Mammary epithelial cell (primary cell): ENCODE measurements at places on chromosomes 11 and 22.

GRCh38 chr11:69035946-69036340, 12.8 kb upstream of the TPCN2 start:
- DNase-seq = no peak

DNA sequence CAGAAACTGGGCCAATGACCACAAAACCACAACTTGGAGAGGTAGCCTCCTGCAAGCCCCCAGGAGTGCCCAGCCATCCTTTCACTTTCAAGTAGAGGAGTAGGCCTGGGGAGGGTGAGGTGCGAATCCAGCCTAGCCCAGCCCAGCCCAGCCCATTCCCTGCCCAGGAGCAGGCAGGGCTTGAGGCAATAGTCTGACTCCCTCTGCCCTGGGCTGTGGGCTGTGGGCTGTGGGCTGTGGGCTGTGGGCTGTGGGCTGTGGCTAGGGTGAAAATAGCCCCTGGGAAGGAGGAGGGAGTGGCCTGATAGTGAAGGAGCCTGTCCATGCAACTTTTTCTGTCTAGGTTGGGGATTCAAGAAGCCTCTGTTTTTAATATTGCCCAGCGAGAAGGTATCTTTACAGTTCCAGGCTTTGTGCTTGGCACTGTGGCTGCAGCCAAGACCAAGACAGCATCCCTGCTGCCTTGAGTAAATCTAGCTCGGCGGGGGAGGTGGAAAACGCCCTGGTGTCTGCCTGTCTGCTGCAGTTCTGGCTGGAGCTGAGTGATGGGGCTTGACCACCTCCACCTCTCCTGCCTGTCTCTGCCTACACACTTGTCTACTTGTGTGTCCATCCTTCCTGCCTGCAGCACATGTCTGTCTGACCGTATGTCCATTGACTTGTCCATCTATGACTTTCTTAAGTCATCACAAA, 40.7 kb downstream of the LMO1 start:
- DNase-seq = no peak

- DNase-seq = no peak
These were observed 72.2 kb downstream of the CDKN1C start for GRCh38 chr11:2813141-2813908.

DNA sequence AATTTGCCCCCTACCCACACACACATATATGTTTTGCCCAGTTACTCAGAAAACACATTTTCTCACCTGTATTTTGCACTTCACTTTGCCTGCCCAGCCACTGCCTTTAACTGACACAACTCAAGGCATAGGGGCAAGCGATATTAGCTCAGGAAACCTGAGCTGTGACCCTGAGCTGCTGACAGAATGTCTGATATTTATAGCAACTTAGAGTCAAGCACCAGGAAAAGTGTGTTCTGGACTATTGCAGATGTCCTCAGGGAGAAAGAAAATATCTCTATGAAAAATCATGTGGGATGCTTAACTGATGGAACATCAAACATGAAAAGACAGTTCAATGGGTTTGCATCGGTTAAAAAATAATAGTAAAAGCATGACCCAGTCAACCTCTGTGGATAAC, 63.9 kb upstream of the SLC35C1 start:
- no peak for DNase-seq

- DNase-seq = peak; percentile 83
These were observed 22.8 kb upstream of the PICK1 start for GRCh38 chr22:38034278-38034882.

GRCh38 chr11:65663639-65664200, 1.0 kb upstream of the RELA start:
- DNase-seq = peak; percentile 50

DNA sequence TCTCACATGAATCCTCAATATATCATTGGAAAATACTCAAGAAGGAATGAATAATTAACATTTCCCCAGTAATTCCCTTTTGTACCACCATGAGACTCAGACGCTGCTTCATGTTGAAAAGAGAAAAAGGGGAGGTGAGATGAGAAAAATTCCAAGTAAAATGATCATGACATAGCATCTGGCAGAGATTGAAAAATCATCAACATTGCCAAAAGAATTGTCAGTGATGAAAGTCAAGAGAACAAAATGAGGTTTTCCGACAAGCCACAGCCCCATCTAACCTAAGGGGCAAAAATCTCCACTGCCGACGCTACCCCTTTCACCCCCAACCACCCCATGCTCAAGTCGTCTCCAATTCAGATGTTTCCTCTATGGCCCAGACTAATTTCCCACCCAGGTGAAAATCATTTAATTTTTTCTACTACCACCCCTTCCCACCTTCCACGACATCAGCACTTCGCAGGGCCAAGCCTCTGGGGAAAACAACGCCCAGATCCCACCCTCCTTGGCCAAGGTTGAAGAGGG, 1.2 kb downstream of the RAB6A start:
- no peak for DNase-seq

- DNase-seq = peak; percentile 21
These were observed 729 bp downstream of the IL17RA start for GRCh38 chr22:17085277-17086181.

DNA sequence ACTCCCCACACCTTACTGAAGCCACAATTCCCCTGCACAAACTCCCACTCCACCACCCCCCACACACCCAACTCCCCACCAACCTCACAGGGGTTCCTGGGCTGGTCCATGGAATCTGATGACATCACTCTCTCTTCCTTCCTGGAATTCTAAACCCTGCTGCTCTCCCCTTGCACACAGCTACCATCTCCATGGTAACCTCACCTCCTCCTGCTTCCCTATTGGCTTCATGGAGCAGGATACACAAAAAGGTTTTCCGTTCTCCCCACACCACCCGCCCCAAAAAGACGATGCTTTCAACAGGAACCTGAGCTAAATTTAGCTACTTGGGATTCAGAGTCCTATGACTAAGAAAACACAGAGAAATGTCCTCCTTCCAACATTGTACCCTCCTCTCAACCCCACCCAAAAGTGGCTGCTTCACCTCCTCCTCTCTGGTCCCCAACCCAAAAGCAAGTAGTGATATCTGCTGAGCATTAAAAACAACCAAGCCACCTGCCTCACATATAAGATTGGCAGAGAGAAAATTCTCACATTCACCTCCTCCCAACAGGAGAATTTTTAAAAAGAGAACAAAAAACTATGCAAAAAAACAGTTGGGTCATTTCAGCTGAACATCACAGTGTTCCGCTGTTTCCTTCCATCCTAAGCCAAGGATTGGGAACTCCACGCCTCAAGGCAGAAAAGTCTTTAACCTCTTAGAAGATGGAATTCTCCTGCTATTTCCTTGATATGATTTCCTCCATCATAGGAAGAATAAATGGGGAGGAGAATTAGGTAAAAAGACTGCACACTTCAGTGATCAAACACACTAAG, 66.9 kb downstream of the RBFOX2 start:
- DNase-seq = no peak

DNA sequence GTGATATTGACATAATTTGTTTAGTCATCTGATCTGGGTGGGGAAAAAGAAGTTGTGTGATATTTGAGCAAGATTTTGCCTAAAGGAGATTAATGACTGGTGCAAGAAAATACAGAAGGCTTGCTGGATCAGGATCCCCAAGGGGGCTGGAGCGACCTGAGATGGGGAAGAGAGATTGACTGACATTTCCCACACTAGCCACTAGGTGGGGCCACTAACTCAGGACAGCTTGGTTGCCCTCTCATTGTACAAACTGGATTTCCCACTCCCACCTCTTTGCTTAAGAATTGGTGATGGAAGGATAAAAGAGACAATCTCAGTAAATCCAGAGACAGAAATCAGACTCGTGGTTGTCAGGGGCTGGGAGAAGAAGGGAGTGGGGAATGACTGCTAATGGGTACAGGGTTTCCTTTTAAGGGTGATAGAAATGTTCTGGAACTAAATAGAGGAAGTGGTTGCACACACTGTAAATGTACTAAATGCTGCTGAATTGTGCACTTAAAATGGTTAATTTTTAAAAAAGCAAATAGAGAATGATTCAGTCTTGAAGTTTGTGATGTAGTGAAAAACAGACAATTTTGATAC, 50.7 kb downstream of the CTTN start:
- DNase-seq = no peak

GRCh38 chr11:15579287-15580001, 464.7 kb downstream of the INSC start:
- no peak for DNase-seq

DNA sequence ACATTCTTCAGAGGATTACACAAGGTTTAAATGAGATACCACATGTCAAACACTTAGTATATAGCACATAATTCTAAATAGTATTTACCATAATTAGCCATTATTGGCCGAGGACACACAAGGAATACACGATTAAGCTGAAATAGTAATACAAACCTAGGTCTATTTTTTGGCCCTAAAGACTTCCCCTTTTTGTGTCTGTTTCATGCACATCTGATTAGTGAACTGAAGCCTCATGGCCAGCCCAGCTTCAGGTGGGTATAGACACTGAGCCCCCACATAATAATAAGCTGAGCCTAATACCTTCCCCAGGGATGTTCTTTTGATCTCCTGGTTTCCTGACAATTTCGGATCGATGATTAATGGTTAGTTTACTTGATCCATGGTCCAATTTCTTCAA, 2.1 kb downstream of the GLYATL1B start:
- DNase-seq = no peak

DNA sequence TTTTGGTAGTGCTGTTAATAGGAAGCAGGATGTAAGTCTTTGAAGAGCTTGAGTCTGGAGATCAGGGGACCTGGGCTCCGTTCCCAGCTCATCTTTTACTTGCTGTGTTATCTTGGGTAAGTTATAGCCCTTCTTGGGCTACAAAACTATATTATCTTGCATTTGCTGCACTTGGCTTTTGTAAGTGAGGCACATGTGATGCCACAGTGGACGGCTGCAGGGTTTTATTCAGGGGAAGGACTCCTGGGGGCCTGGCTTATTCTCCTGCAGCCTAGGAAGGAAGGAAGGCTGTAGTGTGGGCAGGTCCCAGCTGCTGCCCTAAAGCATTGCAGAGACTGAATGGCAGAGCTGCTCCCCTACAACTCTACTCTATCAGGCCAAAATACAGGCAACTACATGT, 6.4 kb downstream of the CD82 start:
- DNase-seq = no peak

GRCh38 chr11:10927538-10927937, 69.7 kb upstream of the ZBED5 start:
- DNase-seq = no peak

GRCh38 chr11:123020968-123021367, 39.3 kb upstream of the BSX start:
- peak; percentile 20 for DNase-seq

GRCh38 chr11:41437006-41437490, 22.4 kb downstream of the LRRC4C start:
- DNase-seq = no peak

DNA sequence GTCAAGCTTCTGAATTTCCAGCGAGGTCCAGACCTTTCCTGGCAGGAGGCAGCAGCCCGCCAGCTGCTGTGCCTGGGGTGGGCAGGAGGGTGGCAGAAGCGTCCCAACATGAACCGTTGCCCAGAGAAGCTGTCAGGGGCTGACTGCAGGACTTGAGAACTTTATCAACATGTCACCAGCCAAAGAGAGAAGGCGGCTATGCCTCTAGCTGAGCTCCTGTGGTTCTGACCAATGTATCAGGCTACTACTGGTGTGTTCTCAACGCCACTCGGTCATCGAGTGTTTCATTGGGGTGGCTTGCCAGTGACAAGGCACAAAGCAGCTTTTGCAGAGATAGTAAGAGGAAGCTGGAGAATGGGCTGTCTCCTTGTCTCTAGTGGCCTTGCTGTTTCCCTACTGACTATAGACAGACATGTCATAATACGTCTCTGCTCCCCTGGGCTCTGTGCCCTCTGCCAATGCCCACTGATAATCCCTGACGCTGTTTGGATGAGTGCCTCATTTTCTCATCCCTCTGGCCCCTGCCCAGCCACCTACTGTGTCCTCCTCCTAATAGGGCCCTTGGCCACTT, 17.6 kb upstream of the ASCC2 start:
- DNase-seq = no peak

DNA sequence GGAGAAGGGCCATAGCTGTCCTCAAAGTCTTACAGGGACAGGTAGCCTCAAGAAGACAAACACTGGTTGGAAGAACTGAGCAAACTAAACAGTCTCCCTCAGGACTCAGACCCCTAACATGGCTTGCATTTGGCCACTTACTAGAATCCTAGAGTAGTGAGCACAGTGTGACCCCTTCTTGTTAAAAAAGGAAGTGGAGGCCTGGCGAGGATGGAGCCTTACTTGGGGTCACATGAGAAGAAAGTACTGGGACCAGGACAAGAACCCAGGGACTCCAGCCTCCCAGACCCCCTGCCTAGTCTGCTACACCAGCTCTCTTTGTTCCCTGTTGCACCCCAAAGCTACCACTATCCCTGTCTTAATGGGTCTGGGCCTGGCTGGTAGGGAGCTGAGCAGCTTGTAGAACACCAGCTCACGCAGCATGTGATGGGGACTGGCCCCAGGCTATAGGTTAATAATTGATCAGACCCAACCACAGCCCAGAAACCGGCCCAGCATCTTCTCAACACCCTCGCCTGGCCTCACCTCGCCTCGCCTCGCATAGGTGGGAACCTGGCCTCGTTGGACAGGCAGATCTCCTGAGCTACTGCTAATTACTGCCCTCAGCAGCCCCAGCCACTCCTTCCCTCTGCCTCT, 17.6 kb downstream of the DGAT2 start:
- DNase-seq = no peak

GRCh38 chr11:1667121-1667850, 29.7 kb upstream of the KRTAP5-6 start:
- DNase-seq = no peak

GRCh38 chr22:47627556-47628253, 865.3 kb downstream of the TBC1D22A start:
- DNase-seq = no peak

GRCh38 chr11:67633758-67634365, 4.1 kb upstream of the NUDT8 start:
- DNase-seq = no peak

DNA sequence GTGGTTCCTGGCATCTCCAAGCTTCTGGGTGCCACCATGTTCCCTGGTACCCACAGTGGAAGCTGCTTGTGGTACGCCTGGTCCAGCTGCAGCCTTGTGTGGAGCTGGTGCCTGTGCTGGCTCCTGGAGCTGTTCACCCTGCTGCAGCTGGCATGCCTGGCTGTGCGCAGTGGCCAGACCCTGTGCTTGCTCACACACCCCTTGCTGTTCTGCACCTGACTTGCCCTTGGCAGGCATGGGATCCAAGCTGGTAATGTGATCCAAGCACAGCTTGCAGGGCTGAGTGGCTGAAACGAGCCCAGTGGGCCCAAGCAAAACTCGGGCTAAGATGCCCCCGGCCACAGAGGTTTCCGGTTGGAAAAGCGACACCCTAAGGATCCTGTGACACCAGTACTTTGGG, 104.7 kb upstream of the CLMP start:
- DNase-seq = no peak

- no peak for DNase-seq
These were observed 126.3 kb downstream of the MICAL2 start for GRCh38 chr11:12236744-12237101.
